ENCODE measurements at places on chromosomes 7 and 10.
A peak's percentile ranks its signal among the peaks of the same experiment; 100 is the strongest.

GRCh38 chr7:107754642-107755041 lies 10.7 kb downstream of the CBLL1 start:
- DNase-seq: no peak

GRCh38 chr7:127758105-127758504 lies 106.1 kb downstream of the SND1 start:
- DNase-seq: peak; percentile 22

DNA sequence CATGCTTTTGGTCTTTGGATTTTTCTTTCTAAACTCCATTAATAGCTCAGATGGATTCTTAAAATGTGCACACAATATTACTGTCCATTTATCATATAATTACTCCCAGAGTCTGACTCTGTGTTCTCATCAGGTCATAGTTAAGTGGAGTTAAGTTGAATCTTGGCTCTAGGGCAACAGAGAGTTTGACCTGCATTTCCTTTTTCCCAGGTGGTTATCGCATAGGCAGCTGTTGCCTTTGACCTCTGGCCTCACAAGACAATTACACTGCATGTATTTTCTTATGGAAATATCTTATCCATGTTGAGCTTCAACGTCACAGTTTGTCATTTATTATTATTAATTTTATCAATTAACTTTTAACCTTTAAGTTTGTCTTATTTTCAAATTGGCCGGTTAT lies 237.5 kb upstream of the HGF start:
- no peak for DNase-seq

- peak; percentile 39 for DNase-seq
These were observed 630.6 kb downstream of the KCNMA1 start for GRCh38 chr10:77006836-77007511.

DNA sequence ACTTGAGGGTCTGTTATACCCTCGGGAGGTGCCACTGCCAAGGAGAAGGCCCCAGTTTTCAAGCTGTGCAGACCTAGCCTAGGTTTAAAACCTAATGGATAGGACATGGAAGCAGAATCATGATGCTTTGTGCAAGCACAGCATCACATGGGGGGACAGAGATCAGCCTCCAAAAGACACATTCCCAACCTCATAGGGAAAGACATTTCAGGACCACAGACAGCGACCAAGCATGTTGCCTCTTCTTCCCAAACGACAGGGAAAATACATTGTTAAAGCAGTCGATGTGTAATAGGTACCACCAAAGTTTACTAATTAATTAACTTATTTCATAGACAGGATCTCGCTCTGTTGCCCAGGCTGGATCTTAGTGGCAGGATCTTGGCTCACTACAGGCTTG lies 573.9 kb downstream of the TCERG1L start:
- DNase-seq: no peak

- peak; percentile 66 for DNase-seq
These were observed 1.4 kb upstream of the TSPAN15 start for GRCh38 chr10:69449841-69450240.

DNA sequence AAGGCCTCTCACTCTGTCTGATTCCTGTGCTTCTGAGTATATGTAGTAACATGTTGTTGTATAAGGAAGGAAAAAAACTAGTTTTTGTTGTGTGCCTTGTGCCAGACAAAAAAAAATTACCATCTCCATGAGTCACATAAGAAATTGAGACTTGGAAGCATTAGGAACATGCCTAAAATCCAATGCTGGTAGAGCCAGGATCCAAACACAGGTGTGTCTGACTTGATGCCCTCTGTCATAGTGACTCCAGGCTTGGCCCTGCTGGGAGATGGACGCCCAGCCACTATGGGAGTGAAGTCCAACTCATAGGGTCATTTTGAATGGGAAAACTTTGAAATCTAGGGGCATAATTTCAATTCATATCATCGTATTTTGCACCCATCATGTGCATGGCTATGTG lies 38.0 kb downstream of the PYROXD2 start:
- DNase-seq: peak; percentile 11

DNA sequence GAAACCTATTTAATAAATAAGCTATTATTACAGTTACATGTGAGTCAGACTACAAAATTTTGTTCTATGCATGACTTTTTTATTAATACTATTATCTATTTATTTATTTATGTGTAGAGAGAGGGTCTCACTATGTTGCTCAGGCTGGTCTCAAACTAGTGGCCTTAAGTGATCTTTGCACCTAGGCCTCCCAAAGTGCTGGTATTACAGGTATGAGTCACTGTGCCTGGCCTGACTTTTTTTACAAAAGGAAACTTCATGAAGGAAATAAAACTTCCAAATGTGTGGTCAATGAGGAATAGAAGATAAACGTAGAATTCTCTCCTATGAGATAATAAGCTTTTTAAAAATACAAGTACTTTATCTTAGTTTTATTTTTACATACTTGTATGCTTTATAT lies 19.0 kb downstream of the COL28A1 start:
- no peak for DNase-seq

GRCh38 chr7:157355784-157356511 lies 19.1 kb downstream of the DNAJB6 start:
- DNase-seq: peak; percentile 40

GRCh38 chr7:90180011-90180585 lies 25.8 kb downstream of the STEAP1 start:
- peak; percentile 40 for DNase-seq

DNA sequence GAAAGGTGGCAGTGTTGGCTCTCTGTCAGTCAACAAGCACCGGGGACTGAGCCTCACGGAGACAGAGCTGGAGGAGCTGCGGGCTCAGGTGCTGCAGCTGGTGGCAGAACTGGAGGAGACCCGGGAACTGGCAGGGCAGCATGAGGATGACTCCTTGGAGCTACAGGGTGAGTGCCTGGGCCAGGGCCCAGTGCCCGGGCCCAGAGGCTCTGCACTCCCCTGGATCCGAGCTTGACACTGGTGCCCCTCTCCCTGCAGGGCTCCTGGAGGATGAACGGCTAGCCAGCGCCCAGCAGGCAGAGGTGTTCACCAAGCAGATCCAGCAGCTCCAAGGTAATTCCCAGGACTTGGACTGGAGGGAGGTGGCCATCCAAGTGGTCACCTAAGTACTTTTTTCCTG lies 2.7 kb downstream of the CCDC136 start:
- no peak for DNase-seq

- peak; percentile 86 for DNase-seq
These were observed 1.5 kb downstream of the LIPK start for GRCh38 chr10:88707429-88708155.

- peak; percentile 24 for DNase-seq
These were observed 29.4 kb downstream of the SFXN4 start for GRCh38 chr10:119136084-119136483.

GRCh38 chr7:27424749-27425148 lies 182.1 kb downstream of the EVX1 start:
- DNase-seq: peak; percentile 19

DNA sequence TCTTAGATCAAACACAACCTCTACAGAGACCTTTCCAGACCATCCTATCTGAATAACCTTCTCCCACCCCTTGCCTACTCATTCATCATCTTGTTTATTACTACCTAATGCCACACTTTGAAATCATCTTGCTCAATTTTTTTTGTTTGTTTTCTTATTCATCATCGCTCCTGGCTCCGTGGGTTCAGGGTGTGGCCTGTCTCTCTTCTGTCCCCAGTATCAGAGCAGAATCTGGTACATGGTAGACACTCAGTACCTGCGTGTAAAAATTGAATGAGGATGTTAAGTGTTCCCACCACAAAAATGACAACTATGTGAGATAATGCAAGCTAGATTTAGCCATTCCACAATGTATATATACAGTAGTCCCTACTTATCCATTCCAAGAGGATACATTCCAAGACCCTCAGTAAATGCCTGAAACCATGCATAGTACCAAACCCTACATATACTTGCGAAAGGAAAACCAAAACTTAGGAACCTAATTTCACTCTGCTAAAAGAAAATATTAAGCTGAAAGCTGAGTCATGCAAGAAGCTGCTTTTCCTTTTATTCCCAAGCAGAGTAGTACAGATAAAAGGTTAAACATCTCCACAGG lies 72.1 kb upstream of the SEC61G start:
- no peak for DNase-seq

- peak; percentile 97 for DNase-seq
These were observed 301.9 kb downstream of the AHR start for GRCh38 chr7:17600340-17600752.

- DNase-seq: peak; percentile 10
These were observed 294.8 kb upstream of the DGKB start for GRCh38 chr7:15197042-15197977.

GRCh38 chr7:143283381-143283780 lies 1.4 kb upstream of the TMEM139 start:
- no peak for DNase-seq

Measured in fibroblast of mammary gland (primary cell).